Stimulated activated CD8-positive, alpha-beta memory T cell treated with anti-CD3 and anti-CD28 coated beads, Interleukin-7, amount 100 ng/mL, for 24 hours (primary cell): ENCODE measurements at places on chromosomes 7 and 10.

DNA sequence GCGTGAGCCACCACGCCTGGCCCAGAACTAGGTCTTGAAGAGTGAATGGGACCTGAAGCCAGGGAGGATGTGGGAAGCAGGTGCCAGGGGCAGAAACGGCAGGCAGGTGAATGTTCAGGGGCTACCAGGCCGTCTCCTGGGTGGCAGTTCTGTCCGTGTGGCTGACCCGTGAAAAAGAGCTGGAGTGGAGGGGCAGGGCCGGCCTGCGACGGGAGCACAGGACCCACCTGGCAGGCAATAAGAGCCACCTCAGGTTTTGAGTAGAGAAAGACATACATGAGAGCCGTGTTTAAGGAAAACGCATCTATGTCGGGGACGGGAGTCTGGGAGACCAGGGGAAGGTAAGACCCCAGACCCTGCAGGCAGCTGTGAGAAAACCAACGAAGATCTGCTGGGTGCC, 70.7 kb upstream of the ATP6V0A4 start:
- no peak for DNase-seq

DNA sequence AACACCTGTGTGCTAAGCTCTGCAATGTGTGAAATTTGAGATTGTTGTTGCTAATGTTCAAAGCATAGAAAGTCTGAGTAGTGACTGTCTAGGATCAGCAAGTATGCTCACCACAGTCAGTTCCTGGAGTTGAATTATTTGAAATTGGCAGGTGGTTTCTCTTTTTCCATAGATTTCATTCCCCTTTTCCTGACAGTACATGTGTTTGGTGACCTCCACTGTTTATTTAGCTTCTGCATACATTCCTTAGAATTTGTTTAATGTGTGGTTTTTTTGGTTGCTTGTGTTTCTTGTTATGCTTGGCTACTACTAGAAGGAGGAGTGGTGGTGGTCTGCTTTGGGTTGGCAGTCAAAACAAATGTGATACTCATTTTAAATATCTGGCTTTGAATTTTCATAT, 52.3 kb downstream of the FOXP2 start:
- DNase-seq, result no peak

DNA sequence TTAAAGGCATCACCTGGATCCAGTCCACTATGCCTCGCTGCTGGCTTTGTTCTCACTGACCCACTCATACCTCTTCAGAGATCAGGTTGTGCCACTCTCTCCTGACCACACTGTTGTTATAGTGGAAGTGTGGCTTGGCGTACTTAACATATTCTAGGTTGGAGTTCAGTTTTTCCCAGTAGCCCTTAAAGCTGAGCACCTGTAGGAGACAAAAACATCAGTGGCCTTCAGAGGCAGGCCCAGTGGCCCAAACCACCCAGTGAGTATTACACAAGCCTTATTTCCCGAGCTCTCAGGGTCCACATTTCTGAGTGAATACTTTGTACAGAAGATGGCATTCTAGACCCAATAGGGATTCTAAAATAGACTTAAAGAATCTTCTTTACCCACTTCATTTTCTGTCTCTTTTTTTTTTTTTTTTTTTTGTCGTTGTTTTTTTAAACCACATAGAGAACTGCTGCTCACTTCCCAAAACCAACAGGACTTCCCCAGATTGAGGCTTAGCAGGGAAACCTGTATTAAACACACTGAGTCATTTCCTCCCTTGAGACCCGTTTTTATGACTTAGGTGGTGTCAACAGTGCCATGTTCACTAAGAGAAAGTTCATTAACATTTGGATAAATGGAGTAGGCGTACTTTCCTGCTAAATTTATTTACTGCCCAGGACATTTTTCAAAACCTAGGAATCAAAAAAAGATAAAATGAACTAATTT, 85.8 kb downstream of the GSAP start:
- DNase-seq, result no peak

DNA sequence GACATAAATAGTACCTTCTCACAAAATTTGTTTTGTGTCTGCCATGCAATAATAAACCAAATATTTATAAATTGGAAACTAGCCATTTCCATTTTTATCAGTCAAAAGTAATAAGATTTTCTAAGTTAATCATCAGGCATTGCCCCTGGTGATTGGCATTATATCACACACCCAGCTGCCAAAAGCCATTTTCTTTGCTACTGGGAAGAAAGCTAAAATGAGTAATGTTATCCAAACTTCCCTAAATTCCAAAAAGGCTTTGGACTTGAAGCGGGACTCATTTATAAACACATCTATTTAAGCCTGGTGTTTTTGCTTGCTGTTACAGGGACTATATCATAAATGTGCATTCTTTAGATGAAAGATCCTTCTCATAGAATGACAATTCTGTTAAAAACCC, 86.0 kb downstream of the AKR1D1 start:
- DNase-seq, result no peak

DNA sequence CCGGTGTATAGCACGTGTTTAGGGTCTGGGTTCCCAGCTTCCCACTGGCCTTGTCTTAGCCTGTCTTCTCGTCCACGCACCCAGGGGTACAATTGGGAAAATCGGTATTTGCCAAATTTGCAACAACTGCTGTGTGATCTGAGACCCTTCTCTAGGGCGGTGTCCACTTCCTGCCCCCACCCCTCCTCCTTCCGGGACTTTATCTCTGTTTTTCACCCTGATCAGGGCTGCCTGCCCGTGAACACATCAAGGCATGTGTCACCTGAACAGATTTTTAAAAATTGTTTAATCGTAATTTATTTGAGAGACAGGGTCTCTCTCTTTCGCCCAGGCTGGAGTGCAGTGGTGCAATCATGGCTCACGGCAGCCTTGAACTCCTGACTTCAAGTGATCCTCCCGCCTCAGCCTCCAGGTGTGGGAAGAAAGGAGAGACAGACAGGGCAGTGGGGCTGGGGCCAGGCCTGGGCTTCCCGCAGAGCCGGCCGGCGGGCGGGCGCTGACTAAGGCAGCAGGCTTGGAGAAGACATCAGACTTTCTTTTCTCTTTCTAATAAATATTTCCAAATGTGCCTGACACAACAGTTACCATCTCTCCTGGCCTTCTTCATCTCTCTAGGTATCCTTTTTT, 27.5 kb downstream of the ELFN1 start:
- no peak for DNase-seq

GRCh38 chr10:30747633-30748032, 118.1 kb upstream of the LYZL2 start:
- no peak for DNase-seq

GRCh38 chr7:29167721-29168120, 21.4 kb upstream of the CPVL start:
- no peak for DNase-seq

DNA sequence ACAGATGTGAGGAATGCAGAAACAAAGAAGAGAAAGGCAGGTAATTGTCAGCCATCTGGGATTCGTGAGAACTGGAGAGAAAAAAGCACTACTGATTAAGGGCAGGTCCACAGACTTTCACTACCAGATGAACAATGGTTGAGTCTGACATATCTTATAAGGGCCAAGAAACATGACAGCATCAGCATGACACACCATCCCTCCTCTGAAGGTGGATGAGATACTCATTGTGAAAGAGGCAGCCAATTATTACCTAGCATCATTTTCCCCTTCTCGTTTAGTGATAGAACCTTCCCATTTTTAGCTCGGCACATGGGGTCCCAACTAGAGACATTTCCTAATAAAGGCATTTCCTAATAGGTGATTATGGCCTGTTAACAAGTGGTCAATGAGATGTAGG, 19.2 kb upstream of the MET start:
- no peak for DNase-seq

- no peak for DNase-seq
Observed at GRCh38 chr10:90193240-90193985, 492.0 kb downstream of the KIF20B start.

DNA sequence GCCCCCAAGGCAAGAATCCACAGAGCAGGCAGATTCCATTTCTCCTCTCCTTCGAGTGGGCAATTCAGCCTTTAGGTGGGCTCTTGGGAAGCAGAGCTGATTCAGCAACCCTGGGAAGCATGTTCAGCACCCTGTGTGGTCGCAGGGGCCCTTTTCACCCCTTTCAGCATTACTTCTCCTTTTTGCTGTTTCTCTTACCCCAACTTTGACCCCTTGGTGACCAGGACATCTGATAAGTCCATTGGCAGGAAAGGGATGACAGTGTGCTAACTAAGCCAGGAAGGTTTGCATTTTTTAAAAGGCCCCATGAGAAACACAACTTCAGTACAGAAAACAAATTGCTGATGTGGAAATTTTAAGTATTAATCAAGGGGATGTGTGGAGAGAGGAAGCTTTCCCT, 283.7 kb upstream of the NRP1 start:
- DNase-seq, result no peak

DNA sequence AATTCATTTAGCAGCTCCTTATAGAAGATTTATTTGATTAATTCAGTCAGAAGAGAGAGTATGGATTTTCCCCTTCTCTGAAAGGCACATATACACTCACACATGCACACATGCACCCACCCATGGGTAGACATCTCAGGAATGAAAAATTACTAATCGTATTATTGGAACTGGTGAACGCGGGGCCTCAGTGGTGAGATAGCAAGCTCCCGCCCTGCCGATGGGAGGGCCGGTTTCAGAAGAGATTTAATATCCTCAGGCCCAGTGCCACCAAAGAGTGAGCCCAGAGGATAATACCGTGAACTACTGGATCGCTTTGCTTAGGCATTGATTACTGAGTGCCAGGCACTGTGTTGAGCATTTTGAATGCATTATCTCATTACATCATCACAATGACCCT, 38.0 kb upstream of the EMX2 start:
- DNase-seq, result no peak

- no peak for DNase-seq
Observed at GRCh38 chr10:127399668-127400067, 149.4 kb upstream of the NPS start.

GRCh38 chr7:155337946-155338631, 40.4 kb downstream of the INSIG1 start:
- no peak for DNase-seq

- DNase-seq, result no peak
Observed at GRCh38 chr10:86848747-86849146, 92.3 kb downstream of the BMPR1A start.

DNA sequence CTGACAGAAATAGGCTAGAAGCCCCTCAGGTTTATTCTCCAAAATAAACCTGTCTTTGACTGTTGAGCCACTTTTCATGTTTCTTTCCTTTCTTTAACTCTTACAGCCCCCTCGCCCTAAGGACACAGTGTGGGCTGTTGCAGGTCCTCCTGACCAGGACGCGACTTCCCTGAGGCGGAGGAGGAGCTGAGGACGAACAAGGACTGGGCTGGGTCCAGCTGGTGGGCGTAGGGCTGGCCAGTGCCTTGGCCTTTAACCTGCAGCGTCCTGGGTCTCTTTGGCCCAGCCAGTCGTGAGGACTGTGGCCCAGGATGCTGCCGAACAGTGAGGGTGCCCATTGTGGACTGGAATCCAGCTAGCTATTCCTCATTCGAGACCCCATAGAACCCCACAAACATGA, 13.4 kb upstream of the BMS1 start:
- no peak for DNase-seq

DNA sequence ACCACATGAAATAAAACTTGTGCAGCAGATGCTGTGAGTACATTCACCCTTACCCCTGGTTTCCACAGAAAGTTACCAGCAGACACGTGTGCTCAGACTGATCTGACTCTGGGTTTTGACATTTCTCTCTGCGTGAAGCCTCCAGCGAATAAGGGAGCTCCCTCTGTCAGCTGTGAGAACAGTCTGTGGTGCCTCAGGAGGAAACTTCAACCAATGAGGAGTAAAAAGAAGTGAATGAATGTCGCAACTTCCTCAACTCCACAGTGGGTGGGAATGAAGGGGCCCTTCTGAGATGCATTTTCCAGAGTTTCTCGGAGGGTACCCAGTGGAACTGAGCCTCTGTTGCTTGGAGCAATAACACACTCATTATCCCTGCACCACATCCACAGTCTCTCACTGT, 743.4 kb downstream of the TNS3 start:
- DNase-seq, result no peak

- no peak for DNase-seq
Observed at GRCh38 chr7:41224063-41224763, 478.7 kb downstream of the INHBA start.

GRCh38 chr7:21965291-21965690, 19.6 kb upstream of the CDCA7L start:
- DNase-seq, result no peak

GRCh38 chr7:108452707-108453106, 3.5 kb downstream of the NRCAM start:
- DNase-seq, result no peak

DNA sequence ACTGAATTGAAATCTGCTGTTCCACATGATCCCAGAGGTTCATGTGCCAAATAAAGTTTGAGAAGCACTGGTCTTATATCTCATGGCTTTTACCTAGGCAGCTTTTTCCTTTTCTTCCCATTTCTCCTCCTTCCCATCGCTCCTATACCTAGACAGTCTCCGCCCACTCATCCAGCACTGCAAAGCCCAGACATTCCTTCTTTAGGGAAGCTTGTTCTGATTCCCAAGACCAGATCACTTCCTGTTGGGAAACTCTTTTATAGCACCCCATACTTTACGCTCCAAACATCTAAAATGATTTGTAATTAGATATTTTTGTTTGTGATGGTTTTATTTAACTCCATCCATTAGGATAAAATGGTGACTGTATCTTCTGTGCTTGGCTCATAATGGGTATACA, 75.9 kb downstream of the BMPER start:
- no peak for DNase-seq

GRCh38 chr10:106815427-106816043, 349.0 kb downstream of the SORCS1 start:
- no peak for DNase-seq

DNA sequence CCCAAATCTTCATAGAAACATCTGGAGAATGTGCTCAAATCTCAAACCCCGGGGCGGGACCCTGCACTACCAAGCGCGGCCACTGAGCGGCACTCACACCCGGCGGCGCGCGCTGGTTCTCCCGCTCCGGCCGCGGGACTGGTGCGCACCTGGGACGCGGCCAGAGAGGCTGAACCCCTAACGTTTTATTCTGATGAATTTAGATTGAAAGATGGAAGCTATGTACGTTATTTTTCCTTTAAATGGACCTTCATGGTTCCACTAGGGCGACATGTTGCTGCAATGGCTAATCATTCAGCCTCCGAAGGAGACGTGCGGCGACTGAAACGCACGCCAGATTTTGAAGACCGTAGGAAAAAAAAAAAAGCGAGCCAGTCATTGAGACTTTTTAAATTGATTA, 107.0 kb upstream of the INSIG1 start:
- DNase-seq, result peak; percentile 62

GRCh38 chr10:131899695-131900349, 986 bp upstream of the PPP2R2D start:
- DNase-seq, result no peak

- DNase-seq, result no peak
Observed at GRCh38 chr7:25486656-25487055, 258.4 kb upstream of the NPVF start.

GRCh38 chr7:134298902-134299683, 17.6 kb downstream of the SLC35B4 start:
- DNase-seq, result no peak

DNA sequence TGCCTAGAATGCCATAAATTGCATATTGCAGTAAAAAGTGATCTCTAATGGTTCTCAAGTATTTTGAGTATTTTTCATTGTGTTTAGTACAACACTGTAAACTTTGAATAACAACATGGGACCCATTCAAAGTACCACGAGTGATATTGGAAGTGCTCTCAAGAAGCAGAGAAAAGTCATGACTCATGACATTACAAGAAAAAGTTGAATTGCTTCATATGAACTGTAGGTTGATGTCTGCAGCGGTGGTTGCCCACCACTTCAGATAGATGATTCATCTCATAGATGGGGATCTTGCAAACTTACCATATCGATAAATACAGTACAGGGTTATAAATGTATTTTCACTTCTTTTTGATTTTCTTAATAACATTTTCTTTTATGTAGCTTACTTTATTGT, 33.9 kb downstream of the ENTPD1 start:
- no peak for DNase-seq

- no peak for DNase-seq
Observed at GRCh38 chr7:50303335-50304128, 984 bp upstream of the IKZF1 start.
